ENCODE measurements at places on chromosomes 7 and 10.

DNA sequence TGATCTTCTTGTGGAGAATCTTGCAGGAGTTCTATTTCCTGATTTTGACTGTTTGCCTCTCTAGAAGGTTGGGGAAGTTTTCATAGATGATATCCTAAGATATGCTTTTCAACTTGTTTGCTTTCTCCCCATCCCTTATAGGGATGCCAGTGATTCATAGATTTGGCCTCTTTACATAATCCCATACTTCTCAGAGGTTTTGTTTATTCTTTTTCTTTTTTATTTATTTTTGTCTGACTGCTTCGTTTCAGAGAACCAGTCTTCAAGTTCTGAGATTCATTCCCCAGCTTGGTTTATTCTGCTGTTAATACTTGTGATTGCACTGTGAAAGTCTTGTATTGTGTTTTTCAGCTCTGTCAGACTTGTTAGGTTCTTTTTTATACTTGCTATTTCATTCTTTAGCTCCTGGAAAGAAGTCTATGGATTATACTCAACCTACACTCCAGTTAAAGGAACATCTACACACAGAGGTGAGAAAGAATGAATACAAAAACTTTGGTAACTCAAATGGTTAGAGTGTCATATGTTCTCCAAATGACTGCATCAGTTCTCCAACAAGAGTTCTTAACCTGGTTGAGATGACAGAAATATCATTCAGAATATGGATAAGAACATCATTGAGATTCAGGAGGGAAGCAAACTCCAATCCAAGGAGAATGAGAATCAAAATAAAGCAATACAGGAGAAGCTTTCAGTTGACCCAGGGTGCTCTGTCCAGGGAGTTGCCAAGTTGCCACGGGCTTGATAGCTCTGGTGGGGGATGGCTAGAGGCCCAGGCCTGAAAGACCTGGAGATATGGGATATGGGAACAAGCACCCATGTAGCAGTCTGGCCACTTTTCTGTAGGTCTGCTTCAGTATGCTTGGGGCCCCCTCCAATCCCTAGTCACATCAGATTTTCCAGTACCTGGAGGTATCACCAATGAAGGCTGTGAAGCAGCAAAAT is 150.3 kb downstream of the AHR start:
- DNase-seq = no peak

- DNase-seq = no peak
Observed at GRCh38 chr7:81327468-81328266, 408.8 kb upstream of the SEMA3C start.

DNA sequence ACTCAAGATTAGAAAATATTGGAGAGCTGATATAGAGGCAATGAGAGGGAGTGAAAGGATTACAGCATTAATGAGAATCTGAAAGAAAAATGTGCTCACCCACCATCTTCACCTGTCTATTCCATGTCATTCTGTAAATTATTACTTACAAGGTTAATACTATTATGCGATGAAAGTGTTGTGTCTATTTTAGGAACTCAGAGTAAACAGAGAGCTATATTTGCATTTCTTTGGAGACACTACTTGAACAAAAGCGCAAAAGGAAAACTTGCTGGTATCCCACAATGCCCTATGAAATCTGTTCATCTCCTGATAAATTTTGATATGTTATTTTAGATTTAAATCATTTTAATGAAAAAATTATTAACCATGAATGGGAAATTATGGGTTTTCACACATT is 196.1 kb downstream of the ZEB1 start:
- no peak for DNase-seq

DNA sequence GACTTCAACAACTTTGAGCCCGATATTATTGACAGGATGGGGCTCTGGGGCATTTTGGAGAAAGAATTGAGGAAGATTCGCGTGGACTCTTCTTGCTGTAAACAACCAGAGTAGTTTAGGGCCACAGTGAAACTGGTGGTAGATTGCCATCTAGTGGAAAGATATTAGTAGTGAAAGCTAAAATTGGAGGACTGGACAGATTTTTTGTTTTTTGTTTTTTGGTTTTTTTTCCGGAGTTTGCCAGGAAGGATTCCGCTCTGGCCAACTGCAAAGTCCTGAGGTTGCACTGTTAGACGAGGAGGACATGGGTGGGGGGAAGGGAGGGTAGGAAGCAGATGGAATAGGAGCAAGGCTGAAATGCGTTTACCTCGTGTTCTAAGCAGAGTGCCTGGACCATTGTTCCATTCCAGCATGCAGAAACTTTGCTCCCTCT is 11.7 kb downstream of the NOBOX start:
- DNase-seq = peak; percentile 7

- DNase-seq = no peak
Observed at GRCh38 chr7:3922175-3922635, 621.2 kb downstream of the SDK1 start.

DNA sequence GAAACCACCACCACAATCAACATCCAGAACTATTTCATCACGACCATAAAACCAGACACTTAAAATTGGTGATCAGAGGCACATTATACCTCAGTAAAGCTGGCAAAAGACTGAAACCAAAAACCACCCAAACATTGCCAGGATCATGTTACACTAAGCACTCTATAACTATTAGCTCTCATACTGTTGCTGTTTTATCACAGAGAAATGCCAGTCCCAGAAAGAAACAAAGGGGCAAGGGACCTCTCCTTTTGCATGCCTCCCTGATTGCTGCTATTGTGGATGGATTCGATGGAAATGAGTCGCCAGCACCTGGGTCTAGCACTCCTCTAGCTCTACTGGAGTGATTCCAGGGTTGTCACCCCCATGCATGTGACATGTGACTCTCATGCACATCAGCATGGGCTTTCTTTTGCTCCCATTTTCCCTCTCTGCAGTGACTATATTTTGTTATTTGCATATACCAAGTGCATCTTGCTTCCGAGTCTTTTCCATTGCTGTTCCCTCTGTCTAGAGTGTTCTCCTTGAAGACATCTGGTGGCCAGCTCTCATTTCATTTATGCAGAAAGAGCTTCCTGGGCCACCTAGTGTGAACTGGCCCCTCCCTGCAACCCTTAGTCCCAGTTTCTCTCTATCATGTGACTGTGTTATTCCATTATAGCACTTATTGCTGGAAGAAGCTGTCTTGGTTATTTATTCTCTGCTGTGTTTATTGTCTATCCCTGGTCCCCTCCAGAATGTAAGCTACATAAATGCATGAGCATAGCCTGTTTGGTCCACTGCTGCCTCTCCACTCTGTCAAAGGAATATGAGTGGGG is 300.6 kb downstream of the PLXNA4 start:
- DNase-seq = peak; percentile 31

DNA sequence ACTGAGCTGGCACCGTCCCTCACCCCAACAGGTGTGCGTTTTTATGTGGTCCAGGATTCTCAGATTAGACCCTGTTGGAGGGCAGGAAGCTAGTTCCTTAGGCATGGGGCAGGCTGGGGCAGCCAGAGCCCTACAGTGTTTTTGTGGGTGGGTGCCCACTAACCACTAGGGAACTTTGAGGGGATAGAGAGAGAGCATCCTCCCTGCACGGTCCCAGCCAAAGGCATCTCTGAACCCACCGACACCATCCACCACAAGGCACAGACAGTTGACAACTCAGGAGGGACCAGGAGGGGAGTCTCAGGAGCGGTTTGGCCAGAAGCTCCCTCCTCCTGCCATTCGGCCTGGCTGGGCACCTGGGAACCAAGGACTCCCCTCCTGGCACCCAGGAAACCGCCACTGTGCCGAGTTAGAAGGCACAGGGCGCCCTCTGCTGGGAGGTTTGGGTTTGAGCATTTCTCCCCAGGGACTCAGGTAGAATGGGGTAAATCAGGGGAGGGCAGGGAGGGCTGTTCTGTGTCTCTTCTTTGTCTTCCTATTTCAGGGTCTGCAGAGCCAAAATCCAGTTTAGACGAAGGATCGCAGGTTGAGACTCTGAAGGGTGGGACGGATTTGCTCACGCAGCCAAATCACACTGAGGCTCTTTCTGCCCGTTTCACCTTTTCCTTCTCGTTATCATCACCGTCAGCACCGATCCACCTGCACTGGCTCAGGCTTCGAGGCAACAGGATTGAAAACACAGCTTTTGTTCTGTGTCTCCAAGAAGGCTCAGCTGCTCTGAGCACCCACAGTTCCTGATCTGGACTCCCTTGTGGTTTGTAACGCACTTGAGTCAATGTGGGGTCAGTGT is 84.8 kb upstream of the COL13A1 start:
- no peak for DNase-seq

GRCh38 chr7:42181566-42181965 is 55.4 kb downstream of the GLI3 start:
- DNase-seq = no peak

DNA sequence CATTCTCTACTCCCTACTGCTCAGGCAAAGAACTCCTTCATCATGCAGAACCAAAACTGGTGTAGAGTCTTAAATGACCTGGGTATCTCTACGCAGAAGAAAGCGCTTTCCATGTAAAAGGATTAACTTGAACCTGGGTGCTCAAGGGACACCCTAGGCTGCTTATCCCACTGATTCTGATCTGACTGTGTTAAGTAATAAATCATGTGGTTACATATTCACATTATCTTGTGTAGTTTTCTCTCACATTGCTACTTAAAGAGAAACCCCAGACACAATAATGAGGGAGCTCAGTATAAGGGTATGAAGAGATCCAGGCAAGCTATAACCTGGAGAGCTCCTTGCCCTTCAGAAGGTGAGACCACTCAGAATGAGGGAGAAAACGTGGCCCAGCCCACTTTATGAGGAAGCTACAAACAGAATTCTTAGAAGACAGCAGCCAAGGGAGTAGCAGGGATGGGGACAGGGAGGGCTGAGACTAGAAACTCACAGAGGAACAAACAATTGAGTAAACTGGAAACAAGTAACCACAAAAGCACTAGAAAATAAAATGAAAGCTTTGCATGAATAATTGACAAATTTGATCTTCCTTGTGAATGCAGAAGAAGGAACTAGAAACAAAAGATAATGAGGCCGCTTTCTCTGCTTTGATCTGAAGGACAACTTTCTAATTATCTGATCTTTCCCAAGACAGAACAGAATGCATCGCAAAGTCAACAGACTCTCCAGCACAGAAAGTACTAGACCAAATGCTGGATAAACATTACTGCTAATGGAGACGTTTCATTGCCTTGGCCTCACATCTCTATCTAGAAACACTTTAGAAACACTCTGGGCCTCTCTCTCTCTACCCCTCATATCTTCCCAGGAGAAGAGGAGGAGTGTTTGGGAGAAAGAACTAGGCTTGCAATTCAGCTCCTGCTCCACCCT is 76.1 kb downstream of the LRRC17 start:
- DNase-seq = no peak

Measured in NCI-H2227 treated with DMSO at 0.1 percent for 48 hours (cell line).